ENCODE measurements at places on chromosomes 5 and 9. TPM values are rescaled to one million over a fixed set of nuclear protein-coding genes. Genes with fewer than 3 reads are reported as not detected.
A peak's percentile ranks its signal among the peaks of the same experiment; 100 is the strongest.

Gene EMB
- total RNA-seq: 35.9 TPM

Gene ZNF454
- total RNA-seq: 0.38 TPM

Gene CYSRT1
- total RNA-seq: 44.8 TPM

Gene GABRA1
- total RNA-seq: not detected

Gene AMBP
- not detected for total RNA-seq

Gene FOXI1
- total RNA-seq: 3.6 TPM

Gene PCDHGB1
- total RNA-seq: 4.3 TPM

GRCh38 chr5:132530946-132531345 is 12.4 kb downstream of the IL5 start:
- no peak for DNase-seq
- H3K4me1 ChIP-seq: peaks cover 5% of the 10 kb centered on the region
- no peak overlapping the region for H3K27ac ChIP-seq
- H3K27me3 ChIP-seq: no peaks in the 10 kb centered on the region
- no peak overlapping the region for H3K4me3 ChIP-seq

GRCh38 chr5:57334475-57334874 is 148.1 kb downstream of the ACTBL2 start:
- H3K4me1 ChIP-seq: no peaks in the 10 kb centered on the region
- no peak overlapping the region for H3K4me3 ChIP-seq
- no peaks in the 10 kb centered on the region for H3K27me3 ChIP-seq
- H3K27ac ChIP-seq: no peak overlapping the region

GRCh38 chr5:905139-905642 is 12.5 kb downstream of the TRIP13 start:
- DNase-seq: no peak
- peaks cover 13% of the 10 kb centered on the region for H3K4me1 ChIP-seq
- H3K27me3 ChIP-seq: no peaks in the 10 kb centered on the region
- H3K4me3 ChIP-seq: no peak overlapping the region
- no peak overlapping the region for H3K27ac ChIP-seq

DNA sequence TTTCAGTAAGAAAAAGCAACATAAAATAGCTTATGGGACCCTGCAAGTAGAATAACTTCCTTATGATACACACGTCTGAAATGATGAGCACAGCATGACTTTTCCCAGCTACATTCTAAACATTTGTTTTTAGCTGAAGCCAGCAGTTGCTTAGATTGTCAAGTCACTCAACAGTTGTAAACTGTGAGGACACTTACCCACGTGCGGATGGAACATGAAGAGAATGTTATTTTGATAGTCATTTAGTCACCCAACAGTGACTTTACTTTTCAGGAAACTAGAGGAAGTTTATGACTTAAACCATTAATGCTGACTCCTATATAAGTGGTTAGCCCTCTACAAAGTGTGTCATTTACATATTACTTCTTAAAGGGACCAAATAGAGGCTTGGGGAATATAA is 3.0 kb downstream of the HACD4 start:
- H3K36me3 ChIP-seq: no peaks in the 10 kb centered on the region
- no peak overlapping the region for H3K4me3 ChIP-seq
- H3K27ac ChIP-seq: no peak overlapping the region

- no peak for DNase-seq
- no peaks in the 10 kb centered on the region for H3K27me3 ChIP-seq
- H3K27ac ChIP-seq: no peak overlapping the region
- no peak overlapping the region for H3K4me3 ChIP-seq
- H3K36me3 ChIP-seq: no peaks in the 10 kb centered on the region
- H3K4me1 ChIP-seq: no peaks in the 10 kb centered on the region
These were observed 92.8 kb downstream of the SNX18 start for GRCh38 chr5:54610197-54610944.

- peaks cover 12% of the 10 kb centered on the region for H3K36me3 ChIP-seq
- no peak overlapping the region for H3K4me3 ChIP-seq
- H3K4me1 ChIP-seq: peaks cover 12% of the 10 kb centered on the region
- H3K27ac ChIP-seq: no peak overlapping the region
These were observed 37.7 kb downstream of the FAM13B start for GRCh38 chr5:137995077-137995748.

GRCh38 chr9:22405869-22406659 is 40.6 kb upstream of the DMRTA1 start:
- H3K36me3 ChIP-seq: no peaks in the 10 kb centered on the region
- H3K4me1 ChIP-seq: no peaks in the 10 kb centered on the region
- no peaks in the 10 kb centered on the region for H3K27me3 ChIP-seq
- H3K27ac ChIP-seq: no peak overlapping the region
- DNase-seq: no peak

DNA sequence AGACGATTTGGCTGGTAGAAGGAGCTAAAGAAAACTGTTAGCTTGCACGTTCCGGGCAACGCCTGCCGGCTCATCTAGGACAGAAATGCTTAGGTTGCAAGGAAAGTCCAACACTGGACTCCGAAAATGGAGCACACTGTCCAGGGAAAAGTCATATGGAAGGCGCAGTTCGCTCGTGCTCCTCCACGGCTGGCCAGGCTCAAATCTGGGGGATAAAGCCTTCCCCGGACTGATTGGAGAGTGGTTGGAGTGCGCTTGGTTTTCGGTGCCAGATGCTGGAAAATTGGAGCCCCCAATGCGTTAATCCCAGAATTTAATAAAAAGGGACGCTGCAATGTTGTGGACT is 955 bp downstream of the CDH6 start:
- peaks cover 47% of the 10 kb centered on the region for H3K27me3 ChIP-seq
- H3K4me3 ChIP-seq: peak overlapping the region; percentile 48
- no peak for DNase-seq

All from suprapubic skin (tissue), 4 donors.